ENCODE measurements at places on chromosomes 3 and 15. TPM values are rescaled to one million over a fixed set of nuclear protein-coding genes. Genes with fewer than 3 reads are reported as not detected.

GOLGA8K gene
- total RNA-seq: 0.90 TPM

DNA sequence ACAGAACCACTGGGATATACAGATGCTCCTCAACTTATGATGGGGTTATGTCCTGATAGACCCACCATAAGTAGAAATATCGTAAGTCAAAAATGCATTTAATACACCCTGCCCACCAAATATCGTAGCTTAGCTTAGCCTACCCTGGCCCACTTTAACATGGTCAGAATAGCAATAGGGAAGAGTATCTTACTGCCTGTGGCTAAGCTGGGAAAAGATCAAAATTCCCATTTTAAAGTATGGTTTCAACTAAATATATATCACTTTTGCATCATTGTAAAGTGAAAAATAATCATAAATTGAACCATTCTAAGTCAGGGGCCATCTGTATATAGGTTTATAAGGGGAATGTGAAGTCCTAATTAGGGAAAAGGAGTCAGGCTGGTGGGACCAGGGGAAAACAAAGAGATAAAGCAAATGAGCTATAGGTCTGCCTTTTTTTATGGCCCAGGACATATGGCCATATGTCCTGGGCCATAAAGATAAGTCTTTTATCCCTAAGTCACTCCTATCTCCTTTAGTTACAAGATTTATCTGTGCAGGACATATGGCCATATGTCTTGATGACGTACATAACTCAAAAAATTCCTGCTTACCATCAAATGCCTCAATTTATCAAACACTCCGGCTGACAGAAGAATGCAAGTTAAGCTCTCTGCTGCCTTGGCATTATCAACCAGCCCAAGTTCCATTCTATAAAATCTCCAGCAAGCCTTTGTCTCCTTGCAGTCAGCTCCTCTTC lies 11.2 kb downstream of the RTP3 start:
- H3K36me3 ChIP-seq: no peaks in the 10 kb centered on the region
- no peak overlapping the region for H3K4me3 ChIP-seq
- no peak for DNase-seq
- no peak overlapping the region for H3K27ac ChIP-seq
- H3K4me1 ChIP-seq: no peaks in the 10 kb centered on the region
- H3K27me3 ChIP-seq: no peaks in the 10 kb centered on the region

DNA sequence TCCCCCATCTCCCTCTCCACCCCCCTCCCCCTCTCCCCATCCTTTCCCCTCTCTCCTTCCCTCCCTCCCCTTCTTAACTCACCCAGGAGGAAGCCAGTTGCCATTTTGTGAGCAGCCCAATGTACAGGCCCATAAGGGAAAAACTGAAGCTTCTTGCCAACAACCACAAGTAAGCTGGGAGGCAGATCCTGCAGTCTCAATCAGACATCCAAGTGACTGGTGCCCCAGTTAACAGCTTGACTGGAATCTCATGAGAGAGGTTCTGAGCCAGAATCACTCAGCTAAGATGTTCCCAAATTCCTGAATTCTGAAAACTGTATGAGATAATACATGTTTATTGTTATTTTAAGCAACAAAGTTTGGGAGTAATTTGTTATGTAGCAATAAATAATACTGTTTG lies 90.7 kb downstream of the C3orf70 start:
- H3K36me3 ChIP-seq: no peaks in the 10 kb centered on the region
- no peak overlapping the region for H3K4me3 ChIP-seq
- no peak for DNase-seq
- no peak overlapping the region for H3K27ac ChIP-seq

DNA sequence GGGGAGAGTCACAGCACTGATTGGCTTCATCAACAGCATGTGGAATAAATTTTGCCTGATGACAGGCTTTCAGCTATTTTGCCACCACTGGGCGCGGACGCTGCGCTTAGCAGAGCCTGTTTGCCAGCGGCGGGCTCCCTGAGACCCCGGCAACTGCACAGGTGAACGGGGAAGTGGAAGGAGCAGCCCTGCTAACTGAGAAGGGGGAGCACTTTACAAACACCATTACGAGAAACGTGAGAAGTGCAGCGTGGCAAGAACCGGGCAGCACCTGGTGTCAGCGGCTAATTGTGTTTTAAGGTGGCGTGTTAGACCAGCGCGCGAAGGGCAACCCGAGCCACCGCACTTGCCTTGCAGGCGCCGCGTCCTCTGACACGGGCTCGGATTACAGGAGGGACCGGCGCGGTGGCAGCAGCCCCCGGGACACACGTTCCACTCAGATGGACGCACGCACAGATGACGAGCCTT lies 307.8 kb upstream of the ARRDC4 start:
- peak; percentile 5 for DNase-seq
- no peaks in the 10 kb centered on the region for H3K27me3 ChIP-seq
- no peak overlapping the region for H3K4me3 ChIP-seq
- no peaks in the 10 kb centered on the region for H3K36me3 ChIP-seq
- H3K4me1 ChIP-seq: no peaks in the 10 kb centered on the region

GRCh38 chr3:56914646-56915045 lies 112.9 kb upstream of the ARHGEF3 start:
- H3K27ac ChIP-seq: peak overlapping the region; percentile 30
- peak overlapping the region; percentile 39 for H3K4me3 ChIP-seq
- H3K4me1 ChIP-seq: peaks cover 45% of the 10 kb centered on the region
- no peak for DNase-seq

GRCh38 chr3:45180051-45180450 lies 33.9 kb upstream of the CDCP1 start:
- no peak for DNase-seq
- H3K4me3 ChIP-seq: no peak overlapping the region
- no peak overlapping the region for H3K27ac ChIP-seq
- no peaks in the 10 kb centered on the region for H3K36me3 ChIP-seq

C3orf85 gene
- not detected for total RNA-seq
